ENCODE measurements at places on chromosomes 16 and 17.

GRCh38 chr16:81848306-81848853 lies 69.3 kb downstream of the PLCG2 start:
- DNase-seq = no peak

GRCh38 chr17:74172700-74173099 lies 30.8 kb upstream of the RPL38 start:
- no peak for DNase-seq

- DNase-seq = no peak
Measured at GRCh38 chr17:67420994-67421393, 43.9 kb downstream of the PITPNC1 start.

GRCh38 chr17:7459961-7460545 lies 15.2 kb downstream of the CHRNB1 start:
- DNase-seq = no peak
